ENCODE measurements at places on chromosomes 12 and 14. TPM values are rescaled to one million over a fixed set of nuclear protein-coding genes. Genes with fewer than 3 reads are reported as not detected.

LRP1-AS gene
- total RNA-seq, result not detected

TRAF3 gene
- total RNA-seq, result 21.9 TPM

DNA sequence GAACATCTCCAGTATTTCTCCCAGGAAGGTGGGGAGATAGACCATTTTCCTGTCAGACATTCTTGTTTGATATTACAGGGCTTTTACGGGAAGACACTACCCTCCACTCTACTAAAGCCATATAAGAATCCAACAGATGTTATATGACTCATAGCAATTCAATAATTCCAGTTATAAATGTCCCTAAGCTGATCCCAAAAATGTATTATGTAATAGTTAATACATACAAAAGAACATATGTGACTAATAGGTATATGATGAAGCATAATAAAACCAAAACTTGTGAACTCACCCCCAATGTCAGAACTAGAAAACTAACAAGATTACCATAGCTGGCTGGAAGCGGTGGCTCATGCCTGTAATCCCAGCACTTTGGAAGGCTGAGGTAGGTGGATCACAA lies 84.2 kb downstream of the EFCAB11 start:
- DNase-seq, result no peak

GRCh38 chr12:25416516-25416915 lies 136.6 kb downstream of the LMNTD1 start:
- no peak for DNase-seq

TROAP gene
- 45.4 TPM for total RNA-seq

GRCh38 chr14:100256339-100256895 lies 17.5 kb downstream of the YY1 start:
- no peak for DNase-seq

GRCh38 chr12:71178162-71178561 lies 20.4 kb upstream of the TSPAN8 start:
- DNase-seq, result no peak

GLS2 gene
- 2.9 TPM for total RNA-seq

DNA sequence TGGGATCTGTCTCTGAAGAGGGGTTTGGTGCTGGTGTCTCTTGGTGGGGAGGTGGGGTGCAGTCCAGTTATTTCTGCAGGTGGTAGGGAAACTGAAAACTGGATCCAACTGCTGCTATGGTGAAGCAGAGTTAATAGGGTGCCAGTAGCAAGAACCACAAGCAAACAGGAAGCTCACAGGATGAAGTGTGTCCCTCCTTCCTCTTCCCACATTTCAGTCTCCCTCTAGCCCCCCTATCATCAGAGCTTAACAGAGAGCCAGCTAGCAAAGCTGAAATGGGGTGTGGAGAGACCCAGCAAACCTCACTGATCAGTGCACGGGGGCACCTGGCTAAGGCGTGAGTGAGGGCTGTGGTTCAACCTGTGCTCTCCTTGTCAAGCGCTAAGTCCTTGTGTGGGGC lies 69.1 kb upstream of the C12orf71 start:
- no peak for DNase-seq

DNA sequence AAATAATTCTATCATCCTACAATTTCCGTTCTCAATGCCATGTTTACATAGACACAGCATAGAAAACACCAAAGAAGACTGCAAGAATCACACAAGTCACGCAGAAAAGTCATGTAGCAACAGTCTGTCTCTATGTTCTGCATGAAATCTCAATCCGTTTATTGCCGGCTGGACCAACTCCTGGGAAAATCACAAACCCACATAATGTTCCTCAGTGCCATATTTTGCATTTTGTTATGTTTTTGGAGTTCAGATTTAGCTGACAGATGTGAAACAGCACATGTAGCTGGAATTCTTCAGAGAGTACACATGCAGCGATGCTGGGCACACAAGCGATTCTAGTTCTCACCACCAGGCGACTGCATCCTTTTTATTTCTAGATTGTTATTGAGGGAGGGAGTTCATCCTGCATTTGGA lies 193.1 kb downstream of the APAF1 start:
- DNase-seq, result no peak

Measured in epithelial cell of proximal tubule (primary cell).